CD4-positive, alpha-beta T cell treated with Interleukin-6 for 4 hours (primary cell): ENCODE measurements at places on chromosomes 6 and 20.

DNA sequence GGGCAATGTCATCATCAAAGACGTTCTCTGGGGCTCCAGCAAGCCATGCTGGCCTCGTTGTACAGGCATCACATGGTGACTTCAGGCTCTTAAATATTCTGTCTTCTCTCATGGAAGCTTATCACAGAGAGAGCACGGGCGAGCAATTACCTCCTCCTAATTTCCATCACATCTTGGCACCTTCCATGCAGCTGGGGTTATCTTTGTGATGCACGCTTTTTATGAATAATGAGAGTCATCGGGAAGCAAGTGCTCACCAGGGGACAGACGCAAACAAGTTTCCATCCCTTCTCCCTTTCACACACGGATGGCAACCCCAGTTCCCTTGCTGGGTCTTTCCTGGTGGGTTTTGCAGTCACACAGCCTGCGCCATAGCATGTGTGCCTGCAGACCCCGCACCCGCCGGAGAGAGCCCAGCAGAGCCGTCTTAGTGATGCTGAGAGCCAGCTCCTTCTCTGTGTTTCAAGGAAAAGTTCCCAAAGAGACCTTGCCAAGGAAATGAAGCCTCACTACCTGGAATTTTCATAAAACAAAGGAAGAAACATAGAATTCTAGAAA is 116.3 kb upstream of the AFDN start:
- DNase-seq: no peak

GRCh38 chr20:50133474-50134217 is 19.9 kb downstream of the PEDS1 start:
- no peak for DNase-seq

- DNase-seq: no peak
Measured at GRCh38 chr6:154509421-154510143, 903 bp downstream of the CNKSR3 start.

- peak; percentile 5 for DNase-seq
Measured at GRCh38 chr6:148835920-148836441, 89.2 kb downstream of the UST start.

- no peak for DNase-seq
Measured at GRCh38 chr6:61909486-61909885, 376.5 kb downstream of the KHDRBS2 start.

- no peak for DNase-seq
Measured at GRCh38 chr6:68636666-68637065, 1.6 kb downstream of the ADGRB3 start.

GRCh38 chr6:106064142-106064541 is 22.0 kb upstream of the PRDM1 start:
- DNase-seq: no peak

GRCh38 chr6:14620522-14620921 is 502.9 kb downstream of the CD83 start:
- DNase-seq: no peak

- no peak for DNase-seq
Measured at GRCh38 chr20:14717134-14717999, 380.0 kb upstream of the FLRT3 start.

DNA sequence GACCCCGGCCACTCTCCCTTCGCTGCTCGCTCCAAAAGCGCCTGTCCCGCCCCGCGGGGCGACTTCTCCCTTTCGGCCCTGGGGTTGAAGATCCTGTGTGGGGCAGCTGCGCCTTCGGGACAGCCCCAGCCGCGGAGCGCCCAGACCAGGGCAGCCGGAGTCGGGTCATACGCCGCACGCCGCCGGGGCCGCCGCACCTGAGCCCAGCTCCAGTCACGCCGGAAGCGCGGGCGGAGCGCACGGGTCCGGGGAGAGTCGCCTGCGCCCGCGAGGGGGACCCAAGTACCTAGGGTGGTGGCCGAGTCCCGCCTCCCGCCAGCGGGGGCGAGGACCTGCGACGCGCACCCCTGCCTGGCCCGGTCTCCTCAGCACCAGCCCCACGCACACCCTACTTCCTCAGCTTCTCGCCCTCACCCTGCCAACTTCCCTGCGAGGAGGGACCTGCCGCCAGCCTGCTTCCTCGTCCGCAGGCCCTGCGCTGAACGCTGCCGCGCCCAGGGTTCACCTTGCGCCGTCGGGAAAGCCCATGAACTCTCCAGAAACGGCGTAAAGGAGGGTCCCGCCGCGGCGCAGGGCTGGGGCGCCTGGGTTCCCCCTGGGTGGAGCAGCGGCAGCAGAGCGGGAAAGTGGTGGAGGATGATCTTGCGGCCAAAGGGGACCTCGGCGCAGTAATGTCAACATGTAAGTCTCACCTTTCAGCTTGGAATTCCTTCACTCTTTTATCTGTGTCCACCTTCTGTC is at the start of gene ADGRG6:
Gene ADGRG6, plus strand, starts transcription at position 357 of the 741 bp plus-strand sequence. Its CDS starts 323 bp downstream, at position 680.
- DNase-seq: peak; percentile 61

DNA sequence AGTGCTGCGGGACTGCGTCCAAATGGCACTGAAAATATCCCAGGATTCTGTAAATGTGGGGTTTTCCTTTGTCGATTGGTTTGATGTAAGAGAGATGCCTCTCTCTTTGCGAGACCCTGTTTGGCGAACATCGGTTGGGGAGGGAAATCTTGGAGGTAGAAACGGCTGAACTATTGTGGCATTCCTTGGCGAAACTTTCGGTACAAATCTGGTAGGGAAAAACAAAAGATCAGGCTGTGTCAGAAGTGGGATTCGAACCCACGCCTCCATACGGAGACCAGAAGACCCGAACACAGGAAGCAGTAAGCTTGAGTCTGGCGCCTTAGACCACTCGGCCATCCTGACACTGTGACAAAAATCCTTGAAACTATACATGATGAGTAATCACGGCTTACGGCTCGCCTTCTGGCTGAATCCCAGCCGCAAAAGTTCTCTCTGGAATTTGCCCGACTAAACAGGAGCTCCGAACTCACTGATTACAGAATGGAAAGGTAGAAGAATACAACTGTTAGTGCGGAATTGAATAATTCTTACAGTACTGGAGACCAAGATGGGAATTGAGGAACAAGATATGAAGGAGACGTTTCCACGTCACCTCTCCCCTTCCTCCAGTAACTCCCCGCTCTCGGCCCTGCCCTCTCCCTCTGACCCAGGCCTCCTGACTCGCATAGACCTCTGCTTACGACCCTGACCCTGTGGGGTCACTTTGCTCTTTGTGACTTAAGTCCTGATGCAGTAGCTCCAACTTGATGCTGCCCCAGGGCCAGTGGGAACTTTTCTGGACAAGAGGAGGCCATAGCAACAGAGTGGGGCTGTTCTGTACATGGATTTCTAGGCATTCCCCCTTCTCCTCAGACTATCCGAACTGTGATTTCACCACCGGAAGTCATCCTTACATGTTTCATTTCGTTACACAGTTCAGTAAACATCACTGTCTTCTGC is 132.8 kb upstream of the ZNF184 start:
- DNase-seq: no peak

- DNase-seq: no peak
Measured at GRCh38 chr6:168015482-168016175, 18.2 kb downstream of the KIF25 start.

DNA sequence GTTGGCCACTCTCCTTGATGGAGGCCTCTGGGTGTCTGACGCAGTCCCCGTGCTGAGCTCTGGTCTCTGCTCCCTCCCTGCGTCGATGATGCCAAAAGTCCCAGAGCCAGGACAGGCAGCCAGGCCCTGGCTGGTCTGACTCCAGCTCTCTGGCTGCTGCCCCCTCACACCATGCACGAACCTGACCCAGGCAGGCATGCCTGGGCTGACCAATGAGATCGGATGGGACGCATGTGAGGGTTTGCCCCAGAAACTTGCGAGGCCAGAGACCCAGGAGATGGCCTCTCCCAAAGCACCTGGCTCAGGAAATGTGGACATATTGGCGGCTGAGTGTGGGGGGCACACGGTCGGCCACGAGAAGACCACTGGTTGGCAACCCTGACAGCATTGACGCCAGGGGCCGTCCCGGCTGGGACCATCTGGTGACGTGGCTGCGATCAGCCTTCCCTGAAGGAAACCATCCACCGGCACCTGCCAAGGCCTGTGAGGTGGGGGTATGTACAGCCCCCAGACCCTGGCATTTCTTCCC is 51.2 kb upstream of the FRMD1 start:
- DNase-seq: no peak

- DNase-seq: peak; percentile 54
Measured at GRCh38 chr20:38725931-38726803, 1.9 kb downstream of the SLC32A1 start.

DNA sequence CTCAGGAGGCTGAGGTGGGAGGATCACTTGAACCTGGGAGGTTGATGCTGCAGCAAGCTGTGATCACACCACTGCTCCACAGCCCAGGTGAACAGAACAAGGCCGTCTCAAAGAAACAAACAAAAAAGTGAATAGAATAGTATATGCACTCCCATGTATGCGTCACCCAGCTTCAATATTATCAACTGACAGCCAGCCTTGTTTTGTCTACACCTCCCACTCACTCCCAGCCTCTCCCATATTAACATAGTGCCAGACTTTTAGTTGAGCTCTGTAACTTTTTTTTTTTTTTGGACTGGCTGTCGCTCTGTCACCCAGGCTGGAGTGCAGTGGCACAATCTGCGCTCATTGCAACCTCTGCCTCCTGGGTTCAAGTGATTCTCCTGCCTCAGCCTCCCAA is 18.1 kb upstream of the ILRUN start:
- no peak for DNase-seq

GRCh38 chr20:20267685-20268370 is 100.1 kb upstream of the INSM1 start:
- no peak for DNase-seq

DNA sequence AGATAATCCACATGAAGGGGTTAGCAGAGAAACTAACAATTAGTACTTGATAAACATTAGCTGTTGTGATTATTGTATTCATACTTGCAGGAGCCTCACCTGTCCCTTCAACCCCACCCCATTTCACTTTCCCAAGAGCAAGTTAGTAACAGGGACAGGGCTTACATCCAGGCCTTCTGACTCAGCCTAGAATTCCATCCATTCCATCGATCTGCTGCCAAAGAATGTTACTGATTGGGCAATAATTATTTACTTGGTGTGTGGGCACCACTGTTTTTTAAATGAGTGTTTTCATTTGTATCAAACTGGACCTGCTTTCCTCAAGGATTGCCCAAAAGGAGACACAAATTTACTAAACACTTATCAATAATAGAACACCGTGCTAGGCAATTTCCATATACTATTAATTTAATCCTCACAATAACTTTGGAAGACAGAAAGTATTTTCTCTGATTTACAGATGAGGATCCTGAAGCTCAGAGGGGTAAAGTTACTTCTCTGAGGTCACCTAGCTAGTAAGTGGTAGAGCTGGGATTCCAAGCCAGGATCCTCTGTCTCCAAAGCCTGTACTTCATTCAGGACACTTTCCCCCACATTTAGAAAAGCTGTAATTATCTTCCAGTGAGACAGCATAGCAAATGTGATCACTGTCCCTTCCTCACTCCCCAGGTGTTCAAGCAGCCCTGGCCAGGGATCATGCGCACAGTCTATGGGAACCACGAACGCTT is 32.8 kb downstream of the GSS start:
- no peak for DNase-seq

DNA sequence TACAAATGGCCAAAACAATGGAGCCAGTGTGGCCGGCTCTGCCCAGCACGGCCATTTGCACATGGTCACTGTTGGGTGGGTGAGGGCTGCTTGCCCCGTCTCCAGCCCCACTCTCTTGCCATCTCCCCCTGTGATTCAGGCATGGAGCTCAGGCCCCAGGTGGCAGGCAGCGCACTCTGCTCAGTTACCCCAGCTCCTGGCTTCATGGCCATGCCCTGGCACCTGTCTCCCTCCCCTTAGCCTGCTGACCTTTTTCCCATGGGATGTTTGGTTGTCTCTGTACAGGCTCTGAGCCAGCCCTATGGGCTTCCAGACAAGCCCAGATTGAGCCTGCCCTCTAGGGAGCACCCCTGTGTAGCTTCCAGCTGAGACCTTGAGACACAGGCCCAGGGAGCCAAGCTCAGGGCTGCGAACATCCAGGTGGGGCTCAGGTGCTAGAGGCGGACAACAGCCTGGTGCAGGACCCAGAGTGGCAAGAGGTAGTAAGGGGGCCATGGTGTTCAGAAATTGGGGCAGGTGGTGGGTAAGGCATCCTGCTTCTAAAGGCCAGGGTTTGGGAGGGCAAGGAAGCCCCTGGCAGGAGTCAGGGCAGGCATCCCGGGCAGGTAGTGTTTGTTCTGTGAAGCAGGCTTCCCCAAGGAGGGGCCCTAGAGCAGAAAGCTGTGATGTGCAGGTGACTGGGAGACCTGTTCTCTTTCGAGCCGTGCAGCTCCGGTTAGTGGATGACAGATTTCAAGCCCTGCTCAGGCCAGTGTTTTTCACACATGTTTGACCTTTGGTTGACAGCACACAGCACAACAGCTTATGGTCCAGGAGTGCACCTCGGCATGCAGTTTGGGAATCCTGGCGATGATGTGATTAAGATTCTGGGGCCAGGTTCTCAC is 17.7 kb downstream of the SYNJ2 start:
- DNase-seq: no peak

- DNase-seq: no peak
Measured at GRCh38 chr6:72975352-72975752, 249.9 kb downstream of the KHDC1L start.

- no peak for DNase-seq
Measured at GRCh38 chr20:58554541-58554940, 39.3 kb upstream of the APCDD1L start.

- peak; percentile 42 for DNase-seq
Measured at GRCh38 chr20:45911486-45912343, at the start of gene PLTP. TSS of gene PLTP (minus strand) at chr20:45912155. CDS start at chr20:45911452, 703 bp downstream.

DNA sequence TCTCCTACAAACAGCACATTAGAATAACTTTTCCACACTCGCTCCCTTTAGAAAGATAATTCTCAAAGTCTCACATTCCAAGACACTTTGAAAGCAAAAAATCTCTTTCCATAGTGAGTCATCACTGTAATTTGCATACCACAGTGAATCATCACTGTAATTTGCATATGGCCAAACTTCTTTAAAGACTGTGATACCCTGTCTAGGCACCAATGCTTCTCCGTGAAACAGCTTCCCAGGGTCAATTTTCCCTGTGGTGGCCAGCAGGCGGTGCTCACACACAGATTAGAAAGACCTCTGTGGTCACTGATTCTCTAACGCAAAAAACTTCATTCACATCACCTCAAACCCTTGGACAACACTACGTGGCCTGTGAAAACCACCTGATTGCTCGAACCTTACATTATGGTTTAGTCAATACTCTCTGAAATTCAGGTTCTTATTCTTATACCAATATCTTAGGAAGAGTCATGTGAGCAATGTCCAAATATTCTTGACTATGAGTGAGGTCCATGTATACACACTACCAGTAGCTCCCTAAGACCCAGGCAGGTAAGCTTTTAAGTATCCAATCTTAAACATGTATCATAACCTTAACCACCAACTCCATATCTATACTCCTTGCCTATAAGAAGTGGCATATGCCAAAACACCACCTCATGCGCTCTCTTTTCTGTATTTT is 78.5 kb upstream of the PHACTR1 start:
- peak; percentile 7 for DNase-seq

DNA sequence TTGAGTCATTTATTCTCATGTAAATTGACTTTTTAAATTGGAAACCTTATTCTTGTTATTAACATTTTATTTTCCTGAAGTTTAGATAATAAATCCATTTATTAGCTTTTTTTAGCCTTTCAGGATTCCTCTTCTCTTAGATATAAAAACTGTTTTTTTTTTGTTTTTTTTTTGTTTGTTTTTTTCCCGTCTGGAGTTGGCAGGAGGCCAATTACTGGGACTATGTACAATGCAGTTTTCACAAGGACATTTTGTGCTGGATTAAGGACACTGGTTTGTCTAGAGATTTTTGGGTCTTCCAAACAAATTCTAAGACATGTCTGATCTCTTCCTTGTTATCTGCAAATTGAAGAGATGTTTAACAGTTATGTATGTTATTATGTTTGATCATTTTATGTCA is 1.3 kb downstream of the BTNL2 start:
- DNase-seq: no peak
